ENCODE measurements at places on chromosomes 1 and 21. TPM values are rescaled to one million over a fixed set of nuclear protein-coding genes. Genes with fewer than 3 reads are reported as not detected.

DNA sequence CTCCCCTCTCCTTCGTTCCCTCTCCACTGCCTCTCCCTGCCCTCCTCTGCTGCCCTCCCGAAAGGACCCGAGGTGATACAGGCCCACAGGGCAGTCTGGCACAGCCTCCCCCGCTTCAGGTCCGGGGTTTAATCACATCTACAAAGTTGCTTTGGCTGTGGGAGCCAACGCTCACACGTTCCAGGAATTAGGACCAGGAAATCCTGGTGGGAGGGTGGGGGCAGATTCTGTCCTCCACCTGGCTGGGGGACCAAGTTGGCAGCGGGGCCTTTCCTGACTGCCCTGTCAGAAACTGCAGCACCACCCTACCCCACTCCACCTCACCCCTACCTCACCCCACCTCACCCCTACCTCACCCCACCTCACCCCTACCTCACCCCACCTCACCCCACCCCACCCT, 95.1 kb downstream of the WDR4 start:
- DNase-seq, result no peak
- H3K4me3 ChIP-seq, result no peak overlapping the region
- peak overlapping the region; percentile 84 for H3K27ac ChIP-seq
- peaks cover 46% of the 10 kb centered on the region for H3K27me3 ChIP-seq

TCHH gene
- total RNA-seq, result not detected

DNA sequence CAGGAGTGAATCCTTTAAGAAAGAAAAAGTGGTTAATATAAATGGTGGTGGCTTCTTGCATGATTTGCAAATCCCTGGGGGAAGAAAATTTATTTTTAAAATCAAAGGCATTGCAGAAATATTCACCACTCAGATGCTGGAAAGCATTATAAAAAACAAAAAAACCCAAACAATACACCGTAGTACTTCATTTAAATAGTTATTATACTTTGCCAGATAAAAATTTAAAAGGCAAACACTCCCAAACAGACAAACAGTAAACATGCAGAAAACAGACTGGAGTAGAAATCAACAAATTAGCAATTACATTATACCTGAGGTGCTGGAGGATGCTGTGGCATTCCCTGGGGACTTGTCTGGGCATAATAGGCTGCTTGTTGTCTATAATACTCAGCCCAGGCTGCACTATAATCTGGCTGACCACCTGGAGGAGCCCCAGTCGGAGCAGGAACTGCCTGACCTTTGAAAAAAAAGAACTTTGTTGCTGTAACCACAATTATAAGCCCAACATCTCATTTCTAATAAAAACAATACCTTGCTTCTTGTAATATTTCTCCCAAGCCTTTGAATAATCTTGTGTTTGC, 29.9 kb downstream of the FUBP1 start:
- peaks cover 13% of the 10 kb centered on the region for H3K4me1 ChIP-seq
- no peak overlapping the region for H3K27ac ChIP-seq
- H3K27me3 ChIP-seq, result no peaks in the 10 kb centered on the region
- no peak for DNase-seq

DNA sequence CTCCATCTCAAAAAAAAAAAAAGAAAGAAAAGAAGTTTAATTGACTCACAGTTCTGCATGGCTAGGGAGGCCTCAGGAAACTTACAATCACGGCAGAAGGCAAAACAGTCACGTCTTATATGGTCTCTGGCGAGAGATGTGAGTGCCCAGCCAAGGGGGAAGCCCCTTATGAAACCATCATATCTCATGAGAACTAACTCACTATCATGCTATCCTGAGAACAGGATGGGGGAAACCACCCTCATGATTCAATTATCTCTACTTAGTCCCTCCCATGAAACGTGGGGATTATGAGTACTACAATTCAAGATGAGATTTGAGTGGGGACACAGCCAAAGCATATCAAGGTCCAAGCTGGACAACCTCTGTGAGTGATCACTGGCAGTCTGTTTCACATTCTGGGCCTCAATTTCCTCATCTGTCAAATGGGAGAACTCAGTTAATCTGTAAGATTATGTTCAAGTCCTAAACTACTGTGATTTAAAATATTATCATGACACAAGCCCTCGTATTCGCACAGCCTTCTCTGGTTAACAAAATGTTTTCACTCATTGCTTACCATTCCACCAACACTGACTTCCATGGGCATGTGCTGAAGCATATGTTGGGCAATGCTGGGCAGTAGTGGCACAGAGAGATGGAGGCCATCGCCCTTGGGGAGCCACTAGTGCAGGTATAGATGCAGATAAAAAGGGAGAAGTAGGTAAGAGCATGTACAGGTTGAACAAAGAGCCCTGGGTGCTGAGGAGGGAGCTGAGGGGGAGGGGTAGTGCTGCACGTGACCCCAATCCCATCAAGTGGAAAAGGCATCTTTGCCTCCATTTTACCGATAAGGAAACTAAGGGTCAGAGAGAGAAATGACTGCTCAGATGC, 46.2 kb upstream of the SLC2A1 start:
- no peak for DNase-seq
- no peaks in the 10 kb centered on the region for H3K36me3 ChIP-seq
- peaks cover 32% of the 10 kb centered on the region for H3K4me1 ChIP-seq
- peaks cover 6% of the 10 kb centered on the region for H3K27me3 ChIP-seq

CLCNKA gene
- total RNA-seq, result not detected

GRCh38 chr1:40926441-40926840, 53.1 kb upstream of the CTPS1 start:
- H3K27me3 ChIP-seq, result no peaks in the 10 kb centered on the region
- no peaks in the 10 kb centered on the region for H3K36me3 ChIP-seq
- no peak for DNase-seq
- H3K4me3 ChIP-seq, result no peak overlapping the region
- H3K4me1 ChIP-seq, result peaks cover 3% of the 10 kb centered on the region

- no peak overlapping the region for H3K4me3 ChIP-seq
- peaks cover 13% of the 10 kb centered on the region for H3K4me1 ChIP-seq
- H3K27me3 ChIP-seq, result no peaks in the 10 kb centered on the region
- H3K27ac ChIP-seq, result no peak overlapping the region
Measured at GRCh38 chr21:32545948-32546441, 39.3 kb downstream of the TCP10L start.

DNA sequence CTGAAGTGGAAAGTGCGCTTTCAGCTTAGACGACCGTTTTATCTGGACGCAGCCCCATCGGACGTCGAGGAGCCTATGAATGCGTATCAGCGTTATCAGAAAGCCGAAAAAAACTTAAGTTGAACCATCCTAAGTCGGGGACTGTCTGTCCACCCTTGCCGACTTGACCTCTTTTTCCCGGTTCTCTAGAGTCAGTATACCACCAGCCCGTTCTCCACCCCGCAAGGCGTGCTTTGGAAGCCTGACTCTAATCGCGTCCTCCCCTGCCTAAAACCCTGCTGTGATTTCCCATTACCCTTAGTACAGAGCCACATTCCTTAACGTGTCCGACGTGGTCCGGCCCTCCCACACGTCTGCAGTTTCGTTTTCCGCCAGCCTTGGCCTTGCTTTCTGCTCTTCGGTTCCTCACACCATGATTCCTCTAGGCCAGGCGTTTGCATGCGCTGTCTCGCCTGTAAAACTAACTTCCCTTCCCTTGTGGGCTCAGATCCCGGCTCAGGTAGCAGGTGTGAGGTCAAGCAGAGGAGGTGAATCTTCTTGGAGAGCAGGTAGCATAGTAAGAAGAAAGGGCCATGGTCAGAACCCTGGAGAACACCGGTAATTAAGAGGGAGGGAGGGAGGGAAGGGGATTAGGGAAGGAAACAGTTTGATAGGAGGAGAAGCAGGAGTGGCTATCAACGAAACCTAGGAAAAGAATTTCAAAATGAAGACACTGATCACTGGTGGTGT, 865 bp downstream of the ADPRS start:
- no peaks in the 10 kb centered on the region for H3K36me3 ChIP-seq
- H3K27me3 ChIP-seq, result no peaks in the 10 kb centered on the region
- peaks cover 24% of the 10 kb centered on the region for H3K4me1 ChIP-seq
- peak overlapping the region; percentile 19 for H3K27ac ChIP-seq
- DNase-seq, result no peak
- peak overlapping the region; percentile 92 for H3K4me3 ChIP-seq

GRCh38 chr1:29124366-29125236, 898 bp upstream of the TMEM200B start:
- peak overlapping the region; percentile 83 for H3K4me3 ChIP-seq
- H3K4me1 ChIP-seq, result peaks cover 11% of the 10 kb centered on the region
- H3K36me3 ChIP-seq, result peaks cover 3% of the 10 kb centered on the region

ZNF695 gene
- total RNA-seq, result 21.8 TPM

- H3K27ac ChIP-seq, result peak overlapping the region; percentile 50
- H3K36me3 ChIP-seq, result no peaks in the 10 kb centered on the region
- no peaks in the 10 kb centered on the region for H3K27me3 ChIP-seq
- DNase-seq, result no peak
Measured at GRCh38 chr1:151529211-151529702, 10.9 kb upstream of the TUFT1 start.

LPAR3 gene
- 1.2 TPM for total RNA-seq

DNA sequence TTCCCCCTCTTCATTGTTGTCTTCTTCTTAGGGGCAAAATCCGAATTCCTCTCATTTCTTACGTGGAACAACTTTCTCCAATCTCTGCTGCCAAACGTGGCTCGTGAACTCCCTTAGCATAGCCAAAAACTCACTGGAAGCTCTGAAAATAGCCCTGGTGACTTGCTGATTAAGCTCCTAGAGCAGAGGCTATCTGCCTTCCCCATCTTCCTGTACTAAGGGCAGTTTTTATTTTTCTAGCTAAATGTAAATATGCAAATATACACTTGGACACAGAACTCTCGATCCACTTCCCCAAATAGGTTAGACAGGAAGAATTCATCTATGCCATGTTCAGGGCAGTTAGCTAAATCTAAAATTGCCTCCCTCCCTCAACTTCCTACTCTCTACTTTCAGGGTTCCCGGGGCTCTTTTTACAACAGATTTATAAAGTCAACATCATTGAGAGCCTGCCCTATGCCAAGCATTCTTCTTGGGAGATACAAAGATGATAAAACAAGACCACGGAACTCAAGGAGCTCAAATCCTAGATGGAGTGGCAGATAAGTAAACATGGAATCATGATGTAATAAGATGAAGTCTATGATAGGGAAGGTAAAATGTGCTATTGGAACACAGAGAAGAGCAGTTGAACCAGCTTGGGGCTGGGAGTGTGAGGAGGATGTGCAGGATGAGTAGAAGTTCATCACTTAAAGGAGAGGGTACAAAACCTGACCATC, 59.4 kb upstream of the FMOD start:
- H3K4me1 ChIP-seq, result no peaks in the 10 kb centered on the region
- H3K36me3 ChIP-seq, result peaks cover 6% of the 10 kb centered on the region
- no peak overlapping the region for H3K4me3 ChIP-seq
- DNase-seq, result no peak
- no peak overlapping the region for H3K27ac ChIP-seq

ARPC5 gene
- total RNA-seq, result 94.6 TPM

GRCh38 chr1:82491301-82492048, 690.7 kb downstream of the ADGRL2 start:
- no peak overlapping the region for H3K4me3 ChIP-seq
- peaks cover 18% of the 10 kb centered on the region for H3K36me3 ChIP-seq
- H3K4me1 ChIP-seq, result peaks cover 2% of the 10 kb centered on the region
- H3K27ac ChIP-seq, result no peak overlapping the region

GPA33 gene
- not detected for total RNA-seq
